Activated naive CD4-positive, alpha-beta T cell treated with anti-CD3 and anti-CD28 coated beads for 36 hours (primary cell): ENCODE measurements at places on chromosomes 6 and 20.

GRCh38 chr6:129691709-129692108 lies 18.3 kb downstream of the ARHGAP18 start:
- no peak overlapping the region for H3K4me3 ChIP-seq
- H3K27me3 ChIP-seq: no peaks in the 10 kb centered on the region
- H3K27ac ChIP-seq: no peak overlapping the region
- peaks cover 27% of the 10 kb centered on the region for H3K4me1 ChIP-seq
- H3K36me3 ChIP-seq: no peaks in the 10 kb centered on the region
- no peak for DNase-seq

GRCh38 chr6:157804448-157805327 lies 18.4 kb upstream of the SNX9 start:
- H3K27me3 ChIP-seq: no peaks in the 10 kb centered on the region
- H3K4me3 ChIP-seq: no peak overlapping the region
- peaks cover 48% of the 10 kb centered on the region for H3K4me1 ChIP-seq

GRCh38 chr20:10982692-10983091 lies 308.9 kb upstream of the JAG1 start:
- no peaks in the 10 kb centered on the region for H3K4me1 ChIP-seq
- H3K27ac ChIP-seq: no peak overlapping the region
- H3K36me3 ChIP-seq: no peaks in the 10 kb centered on the region
- DNase-seq: no peak
- H3K27me3 ChIP-seq: no peaks in the 10 kb centered on the region

- H3K4me1 ChIP-seq: no peaks in the 10 kb centered on the region
- H3K27me3 ChIP-seq: peaks cover 3% of the 10 kb centered on the region
- no peak overlapping the region for H3K4me3 ChIP-seq
- H3K27ac ChIP-seq: no peak overlapping the region
- H3K36me3 ChIP-seq: no peaks in the 10 kb centered on the region
- DNase-seq: no peak
Observed at GRCh38 chr6:108768792-108769524, 79.3 kb upstream of the ARMC2 start.

DNA sequence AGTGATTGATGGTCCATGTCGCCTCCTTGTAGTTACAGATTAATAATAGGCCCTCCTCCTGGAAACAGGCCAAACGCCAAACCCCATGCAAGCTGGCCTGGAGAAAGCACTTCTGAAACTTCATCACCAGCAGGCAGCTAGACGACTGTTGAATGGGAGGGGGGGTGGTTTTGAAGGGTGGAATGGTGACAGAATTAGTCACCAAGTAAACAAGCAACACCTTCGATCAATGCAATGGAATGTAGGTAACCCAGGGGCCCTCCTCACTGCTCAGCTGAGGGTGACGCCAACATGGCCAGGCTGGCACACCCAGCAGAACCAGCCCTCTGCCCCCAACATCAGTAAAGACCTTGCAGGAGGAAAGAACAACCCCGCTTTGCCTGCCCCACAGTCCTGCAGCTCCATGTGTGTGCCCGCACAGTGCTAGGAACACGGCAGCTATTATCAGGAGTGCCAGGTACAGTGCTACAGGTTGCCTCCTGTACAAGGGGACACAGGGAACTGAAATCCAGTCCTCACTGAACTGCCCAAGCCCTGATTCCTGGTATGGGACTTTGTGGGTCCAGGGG lies 2.7 kb downstream of the BCAS1 start:
- DNase-seq: no peak
- H3K4me1 ChIP-seq: peaks cover 8% of the 10 kb centered on the region
- no peaks in the 10 kb centered on the region for H3K36me3 ChIP-seq
- no peak overlapping the region for H3K27ac ChIP-seq
- H3K27me3 ChIP-seq: no peaks in the 10 kb centered on the region
- H3K4me3 ChIP-seq: no peak overlapping the region

DNA sequence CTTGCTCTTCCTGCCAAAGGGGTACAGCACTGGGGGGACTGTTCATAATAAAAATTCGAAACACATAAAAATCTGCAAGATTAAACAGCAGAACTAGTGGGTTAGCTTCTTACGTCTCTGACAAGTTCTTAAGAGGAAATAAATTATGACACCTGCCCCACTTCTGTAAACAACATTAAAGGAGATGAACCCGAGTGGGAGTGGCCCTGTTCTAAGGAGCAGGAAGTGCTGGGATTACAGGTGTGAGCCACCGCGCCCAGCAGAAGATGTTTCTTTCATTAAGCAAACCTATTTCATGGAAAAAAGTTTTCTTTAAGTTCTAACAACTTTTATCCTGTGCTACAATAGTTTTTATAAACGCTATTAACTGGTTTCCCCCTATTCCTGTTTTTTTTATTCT lies 24.6 kb downstream of the USP45 start:
- H3K4me1 ChIP-seq: peaks cover 9% of the 10 kb centered on the region
- peaks cover 17% of the 10 kb centered on the region for H3K36me3 ChIP-seq
- H3K4me3 ChIP-seq: no peak overlapping the region
- DNase-seq: no peak
- H3K27ac ChIP-seq: no peak overlapping the region

DNA sequence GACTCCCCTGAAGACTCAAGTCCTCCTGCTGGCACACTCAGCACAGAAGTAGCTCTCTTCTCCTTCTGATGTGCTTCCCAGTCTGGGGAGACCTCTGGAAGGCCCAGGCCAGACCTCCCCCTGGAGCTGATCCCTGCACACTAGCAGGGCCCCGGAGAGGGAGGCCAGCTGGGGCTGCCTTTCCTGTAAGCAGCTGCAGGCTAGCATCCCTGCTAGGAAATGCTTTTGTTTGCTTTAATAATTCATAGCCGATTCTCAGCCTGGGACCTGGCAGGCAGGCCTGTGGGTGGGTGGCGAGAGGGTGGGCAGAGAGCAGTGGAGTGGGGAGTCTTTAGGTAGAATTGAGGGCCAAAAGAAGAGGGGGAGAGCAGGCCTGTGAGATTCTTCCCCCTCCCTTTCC lies 5.2 kb downstream of the EBF4 start:
- no peak for DNase-seq
- no peaks in the 10 kb centered on the region for H3K4me1 ChIP-seq
- peaks cover 25% of the 10 kb centered on the region for H3K27me3 ChIP-seq
- H3K4me3 ChIP-seq: no peak overlapping the region
- no peak overlapping the region for H3K27ac ChIP-seq

GRCh38 chr6:158565122-158565429 lies 5.2 kb downstream of the TMEM181 start:
- H3K4me3 ChIP-seq: no peak overlapping the region
- peaks cover 2% of the 10 kb centered on the region for H3K36me3 ChIP-seq
- DNase-seq: no peak
- no peak overlapping the region for H3K27ac ChIP-seq

- peak; percentile 49 for DNase-seq
- H3K36me3 ChIP-seq: peaks cover 8% of the 10 kb centered on the region
- peaks cover 36% of the 10 kb centered on the region for H3K4me1 ChIP-seq
- no peaks in the 10 kb centered on the region for H3K27me3 ChIP-seq
Observed at GRCh38 chr20:63957690-63958441, 1.6 kb upstream of the UCKL1 start.

GRCh38 chr6:16092140-16092539 lies 36.7 kb upstream of the MYLIP start:
- H3K4me3 ChIP-seq: no peak overlapping the region
- H3K27me3 ChIP-seq: no peaks in the 10 kb centered on the region
- H3K36me3 ChIP-seq: no peaks in the 10 kb centered on the region
- no peaks in the 10 kb centered on the region for H3K4me1 ChIP-seq
- no peak for DNase-seq

DNA sequence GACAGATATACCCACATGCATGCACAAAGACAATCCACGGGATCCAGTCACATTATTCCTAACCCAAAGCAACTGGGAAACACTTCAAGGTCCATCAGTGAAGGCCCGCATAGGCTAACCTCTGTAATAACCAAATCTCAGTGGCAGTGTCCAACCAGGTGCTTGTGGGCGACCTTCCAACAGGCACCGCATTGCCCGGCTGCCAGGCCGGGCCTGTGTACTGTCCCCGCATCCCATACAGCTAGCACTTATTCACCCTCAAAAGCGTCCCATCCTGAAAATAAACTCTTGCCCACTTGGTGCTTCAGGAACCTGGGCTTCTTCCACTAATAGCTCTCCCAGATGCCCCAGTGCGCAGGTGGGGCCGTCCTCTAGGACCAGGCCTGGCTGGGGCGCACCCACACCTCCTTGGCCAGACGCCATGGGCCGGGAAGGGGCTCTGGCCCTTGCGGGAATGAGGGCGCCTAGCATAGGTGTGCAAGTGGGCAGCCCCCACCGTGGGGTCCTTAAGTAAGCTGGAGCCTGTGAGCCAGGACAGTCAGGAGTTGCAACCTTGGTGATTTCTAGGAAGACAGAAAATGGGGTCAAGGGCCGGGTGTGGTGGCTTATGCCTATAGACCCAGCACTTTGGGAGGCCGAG lies 1.1 kb upstream of the ENTPD6 start:
- no peaks in the 10 kb centered on the region for H3K27me3 ChIP-seq
- peak overlapping the region; percentile 88 for H3K4me3 ChIP-seq
- no peak for DNase-seq
- peaks cover 2% of the 10 kb centered on the region for H3K36me3 ChIP-seq

DNA sequence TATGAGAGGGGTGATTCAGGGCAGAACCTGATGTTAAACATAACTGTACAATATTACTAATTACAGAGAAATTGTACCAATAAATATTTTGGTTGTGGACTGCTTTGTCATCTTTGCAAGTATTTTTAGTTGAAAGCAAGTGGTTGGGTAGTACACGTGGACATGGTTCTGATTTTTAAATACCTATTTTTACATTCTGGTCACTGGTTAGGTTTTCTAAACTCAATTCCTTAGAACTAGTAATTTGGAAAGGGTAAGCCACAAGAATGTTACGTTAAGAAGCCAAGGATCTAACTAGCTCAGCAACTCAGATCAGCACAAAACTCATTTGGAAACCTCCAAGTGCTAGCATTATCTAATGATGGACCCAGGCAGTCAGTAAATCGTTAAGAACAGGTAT lies 2.7 kb downstream of the EPB41L2 start:
- no peak overlapping the region for H3K4me3 ChIP-seq
- no peak for DNase-seq
- H3K27me3 ChIP-seq: peaks cover 2% of the 10 kb centered on the region
- no peak overlapping the region for H3K27ac ChIP-seq

DNA sequence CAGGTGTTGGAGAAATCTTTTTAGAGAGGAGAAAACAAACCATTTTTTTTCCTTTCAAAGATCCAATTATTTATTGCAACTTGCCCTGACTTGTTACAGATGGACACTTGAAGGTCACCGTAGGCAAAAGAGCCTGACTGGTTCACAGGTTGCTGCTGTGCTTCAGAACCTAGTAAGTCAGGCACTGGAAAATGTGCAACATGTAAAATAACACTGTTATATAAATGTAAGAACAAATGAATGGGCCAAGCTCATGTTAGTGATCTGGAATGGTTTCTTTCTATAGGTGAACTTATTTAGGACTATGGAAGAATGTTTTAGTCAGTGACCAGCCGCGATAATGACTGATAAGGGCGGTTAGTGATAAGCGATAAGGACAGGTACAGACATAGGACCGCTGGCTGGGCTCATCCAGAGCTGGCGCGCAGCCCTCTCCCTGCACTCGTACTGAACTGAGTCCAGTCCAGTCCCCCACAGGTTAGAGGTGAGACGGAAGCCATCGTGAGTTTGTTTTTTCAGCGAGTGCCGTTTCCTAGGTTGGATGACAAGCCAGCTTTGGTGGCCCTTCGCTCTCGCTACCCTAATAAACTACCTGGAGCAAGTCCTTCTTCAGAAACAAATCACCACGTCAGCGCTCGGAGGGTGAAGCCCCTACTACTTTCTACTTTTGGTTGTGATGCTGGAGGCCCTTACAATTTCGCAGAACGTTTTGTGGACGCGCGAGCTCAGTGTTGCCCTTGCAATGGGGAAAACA lies 94.4 kb upstream of the PRDM1 start:
- peak; percentile 69 for DNase-seq
- peak overlapping the region; percentile 74 for H3K27ac ChIP-seq
- peak overlapping the region; percentile 88 for H3K4me3 ChIP-seq
- H3K36me3 ChIP-seq: no peaks in the 10 kb centered on the region
- peaks cover 22% of the 10 kb centered on the region for H3K4me1 ChIP-seq

DNA sequence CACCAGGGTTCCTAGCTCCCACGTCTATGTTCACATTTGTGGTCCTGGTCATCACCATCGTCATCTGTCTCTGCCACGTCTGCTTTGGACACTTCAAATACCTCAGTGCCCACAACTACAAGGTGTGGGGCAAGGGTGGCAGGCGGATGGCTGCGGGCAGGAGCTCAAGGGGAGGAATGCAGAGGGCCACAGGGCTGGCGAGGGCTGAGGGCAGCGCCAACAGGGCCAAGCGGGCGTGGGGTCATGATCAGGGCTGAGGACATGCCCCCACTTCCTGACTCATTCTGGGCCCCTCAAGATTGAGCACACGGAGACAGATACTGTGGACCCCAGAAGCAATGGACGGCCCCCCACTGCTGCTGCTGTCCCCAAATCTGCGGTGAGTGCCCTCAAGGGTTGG lies 4.6 kb upstream of the CAPN11 start:
- H3K27ac ChIP-seq: no peak overlapping the region
- H3K4me1 ChIP-seq: no peaks in the 10 kb centered on the region
- H3K27me3 ChIP-seq: peaks cover 1% of the 10 kb centered on the region
- DNase-seq: no peak

GRCh38 chr6:69835414-69836179 lies 30.8 kb upstream of the COL19A1 start:
- H3K27me3 ChIP-seq: peaks cover 5% of the 10 kb centered on the region
- no peaks in the 10 kb centered on the region for H3K36me3 ChIP-seq
- peaks cover 3% of the 10 kb centered on the region for H3K4me1 ChIP-seq
- no peak overlapping the region for H3K4me3 ChIP-seq
- DNase-seq: no peak

DNA sequence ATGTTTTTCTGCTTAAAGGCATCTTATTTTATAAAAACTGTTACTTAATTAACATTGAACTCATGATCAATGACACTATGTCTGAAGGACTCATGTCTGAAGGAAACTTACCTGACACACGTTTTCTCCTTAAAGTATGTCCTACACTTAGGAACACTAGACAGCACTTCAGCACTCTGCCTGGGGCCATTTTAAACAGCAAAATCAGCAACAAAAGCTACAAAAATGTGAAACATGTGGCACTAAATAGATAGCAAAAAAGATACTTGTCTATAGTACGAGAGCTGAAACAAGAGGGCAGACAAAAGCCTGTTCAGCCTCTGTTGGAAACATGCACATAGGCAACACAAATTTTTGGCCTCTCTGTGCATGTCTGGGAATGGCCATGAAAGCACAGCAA lies 93.5 kb upstream of the TMEM30A start:
- H3K36me3 ChIP-seq: no peaks in the 10 kb centered on the region
- no peak for DNase-seq
- H3K4me3 ChIP-seq: no peak overlapping the region
- no peaks in the 10 kb centered on the region for H3K4me1 ChIP-seq
- H3K27ac ChIP-seq: no peak overlapping the region

DNA sequence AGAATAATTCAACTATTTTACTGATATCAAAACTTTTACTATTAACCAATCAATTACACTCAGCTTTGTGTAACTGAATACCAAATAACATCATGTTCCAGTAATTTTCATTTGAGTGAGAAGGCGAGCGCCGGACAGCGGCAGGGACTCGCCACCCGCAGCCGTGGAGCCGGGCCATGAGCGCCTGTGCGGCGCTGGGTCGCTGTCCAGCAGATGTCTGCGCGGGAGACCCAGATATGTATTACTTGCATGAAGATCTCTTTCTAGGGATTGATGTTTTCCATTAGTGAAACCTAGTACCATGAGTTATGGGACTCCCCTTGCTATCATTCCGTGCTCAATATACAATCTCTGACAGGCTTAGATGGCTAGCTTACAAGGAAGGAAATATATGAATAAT lies 245.1 kb upstream of the PRSS16 start:
- H3K4me3 ChIP-seq: no peak overlapping the region
- DNase-seq: no peak
- no peaks in the 10 kb centered on the region for H3K4me1 ChIP-seq
- H3K36me3 ChIP-seq: no peaks in the 10 kb centered on the region

GRCh38 chr6:109083657-109084056 lies 11.0 kb downstream of the SESN1 start:
- no peak for DNase-seq
- peaks cover 3% of the 10 kb centered on the region for H3K4me1 ChIP-seq
